ENCODE measurements at places on chromosomes 7 and 10.

- DNase-seq = no peak
Measured at GRCh38 chr7:60706-61105, 131.7 kb upstream of the FAM20C start.

- DNase-seq = no peak
Measured at GRCh38 chr10:122650331-122650730, 49.3 kb downstream of the C10orf120 start.

DNA sequence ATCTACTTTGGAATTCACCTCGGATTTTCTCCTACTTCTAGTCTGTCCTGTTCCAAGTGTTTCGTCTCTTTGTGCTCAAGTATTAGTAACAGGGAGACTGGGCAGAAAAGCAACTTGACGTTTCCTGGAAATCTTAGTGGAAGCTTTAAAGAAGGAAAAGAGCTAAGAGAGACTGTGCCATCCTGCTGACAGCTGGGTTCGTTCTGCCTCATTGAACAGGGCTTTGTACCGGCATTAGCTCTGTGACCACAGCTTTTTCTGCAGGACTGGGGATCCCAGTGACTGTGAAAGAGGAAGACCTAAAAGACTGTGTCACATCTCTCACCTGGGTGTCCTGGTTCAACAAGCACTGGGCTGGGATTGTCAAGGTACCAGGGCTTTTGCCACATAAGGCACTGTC, 70.8 kb upstream of the CDCA7L start:
- DNase-seq = no peak

DNA sequence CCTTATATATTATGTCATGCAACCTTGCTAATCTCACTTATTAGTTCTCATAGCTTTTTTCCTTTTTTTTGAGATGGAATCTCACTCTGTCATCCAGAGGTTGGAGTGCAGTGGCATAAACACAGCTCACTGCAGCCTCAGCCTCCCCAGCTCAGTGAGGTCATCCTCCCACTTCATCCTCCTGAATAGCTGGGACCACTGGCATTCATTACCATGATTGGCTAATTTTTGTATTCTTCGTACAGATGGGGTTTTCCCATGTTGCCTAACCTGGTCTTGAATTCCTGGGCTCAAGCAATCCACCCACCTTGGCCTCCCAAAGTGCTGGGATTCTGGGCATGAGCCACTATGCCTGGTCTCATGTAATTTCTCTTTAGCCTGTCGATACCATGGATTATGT, 89.1 kb upstream of the TRIM24 start:
- no peak for DNase-seq

- no peak for DNase-seq
Measured at GRCh38 chr7:89687211-89687610, 467.1 kb upstream of the STEAP1 start.

DNA sequence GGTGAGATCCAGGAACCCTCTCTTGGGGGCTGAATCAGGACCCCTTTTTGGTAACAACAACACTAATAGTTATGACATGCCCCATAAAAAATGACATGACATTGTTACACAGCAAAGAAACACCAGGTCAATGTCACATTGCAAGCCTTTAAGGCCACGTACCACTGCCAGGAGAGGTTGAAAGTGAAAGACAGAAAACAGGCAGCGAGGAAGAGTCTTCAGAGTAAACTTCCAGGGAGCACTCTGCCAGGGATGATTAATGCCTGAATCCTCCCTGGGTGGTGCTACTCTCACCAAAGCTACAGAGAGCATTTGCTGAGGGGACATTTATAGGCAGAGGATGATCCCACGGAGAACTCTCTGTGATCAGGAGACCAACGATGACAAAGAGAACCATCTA, 551.6 kb downstream of the CALN1 start:
- no peak for DNase-seq

DNA sequence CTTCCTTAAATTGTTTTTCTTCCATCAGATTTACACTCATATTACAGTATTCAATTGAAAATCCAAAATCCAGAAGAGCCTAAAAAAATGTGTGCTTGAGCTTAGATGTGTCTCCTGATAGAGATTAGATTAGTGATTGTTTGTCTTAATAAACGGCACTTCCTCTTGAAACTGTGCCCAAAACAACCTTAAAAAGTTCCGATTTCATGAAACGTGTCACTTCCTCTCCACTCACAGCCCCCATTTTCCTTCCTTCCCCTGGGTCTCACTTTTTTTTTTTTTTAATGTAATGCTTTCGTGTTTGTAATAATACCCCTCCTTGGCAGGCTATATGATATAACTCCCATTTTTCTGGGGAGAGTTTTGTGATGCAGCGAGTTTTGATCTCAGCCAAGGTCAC, 114.8 kb upstream of the ADO start:
- peak; percentile 44 for DNase-seq

GRCh38 chr7:155867734-155868400, 55.6 kb upstream of the SHH start:
- no peak for DNase-seq

- DNase-seq = no peak
Measured at GRCh38 chr7:117048114-117048866, 95.0 kb downstream of the ST7 start.

GRCh38 chr7:70068531-70068930, 470.3 kb downstream of the AUTS2 start:
- no peak for DNase-seq

- DNase-seq = no peak
Measured at GRCh38 chr10:105041956-105042355, 400.9 kb downstream of the SORCS3 start.

GRCh38 chr10:34151931-34152330, 663.2 kb downstream of the PARD3 start:
- DNase-seq = no peak

DNA sequence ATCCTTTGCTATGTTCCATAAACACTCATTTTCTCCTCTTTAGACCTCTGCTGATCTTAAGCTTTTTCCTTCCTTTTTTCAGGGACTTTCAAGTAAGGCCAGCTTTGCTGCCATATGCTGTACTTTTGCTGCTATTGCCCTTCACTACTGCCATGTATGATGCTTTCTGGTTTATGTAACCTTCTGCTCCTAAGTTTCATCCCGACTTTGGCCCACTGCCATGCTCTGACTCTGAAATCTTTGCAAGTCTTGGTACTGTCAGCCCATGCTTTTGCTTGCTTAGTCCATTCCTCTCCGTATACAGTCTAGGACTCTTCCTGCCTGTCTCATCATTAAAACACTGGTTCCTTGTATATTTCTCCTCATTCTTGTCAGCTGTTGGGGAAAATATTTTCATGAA, 152.4 kb downstream of the RNF133 start:
- DNase-seq = no peak

GRCh38 chr10:80461208-80462183, 7.4 kb downstream of the TSPAN14 start:
- DNase-seq = no peak

- DNase-seq = no peak
Measured at GRCh38 chr10:115028419-115028818, 64.7 kb upstream of the ATRNL1 start.

DNA sequence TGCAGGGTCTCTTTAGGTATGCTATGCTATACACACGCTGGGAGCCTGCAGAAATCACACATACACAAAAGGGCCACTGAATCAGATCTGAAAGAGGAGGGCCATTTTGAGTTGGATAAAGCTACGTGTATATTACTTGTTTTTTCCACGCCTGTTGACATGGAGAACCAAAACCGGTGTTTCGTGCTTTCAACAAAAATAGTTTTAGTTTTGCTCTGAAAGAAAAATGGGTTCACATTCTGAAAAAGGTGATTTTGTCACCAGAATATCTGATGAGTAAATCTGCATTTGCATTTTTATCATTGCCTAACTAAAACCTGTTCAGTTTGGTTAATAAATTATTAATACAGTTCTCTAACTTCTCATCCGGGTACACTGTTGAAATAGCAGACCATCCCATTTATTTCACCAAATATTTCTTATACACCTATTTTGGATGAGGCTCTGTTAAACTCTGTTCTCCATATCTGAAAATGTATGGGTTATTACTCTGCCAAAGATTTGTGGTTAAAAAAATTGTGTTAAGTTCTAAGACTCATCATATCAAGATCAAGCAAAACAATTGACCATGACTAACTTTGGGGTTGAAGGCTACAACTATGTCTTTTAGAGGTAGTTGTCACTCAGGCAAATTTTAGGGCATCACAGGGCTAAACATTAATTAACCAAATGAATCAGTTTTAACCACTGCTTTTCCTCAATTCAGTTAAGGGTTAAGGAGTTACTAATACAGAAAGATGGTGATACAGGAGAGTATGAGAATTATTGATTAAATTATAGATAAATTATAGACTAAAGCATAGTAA, 101.2 kb upstream of the RPA3 start:
- DNase-seq = no peak

- no peak for DNase-seq
Measured at GRCh38 chr10:15038416-15038815, 5.3 kb upstream of the OLAH start.

Data from CD4-positive, alpha-beta T cell treated with Interleukin-4 for 4 hours (primary cell).